ENCODE measurements at places on chromosomes 3 and 15. TPM values are rescaled to one million over a fixed set of nuclear protein-coding genes. Genes with fewer than 3 reads are reported as not detected.

CMTM7 gene
- polyA plus RNA-seq, result 113 TPM

SGO1 gene
- 0.86 TPM for polyA plus RNA-seq

TM4SF4 gene
- not detected for polyA plus RNA-seq

TGM5 gene
- polyA plus RNA-seq, result not detected

GRCh38 chr3:151591441-151591840 lies 130.6 kb upstream of the IGSF10 start:
- no peaks in the 10 kb centered on the region for H3K27me3 ChIP-seq
- no peaks in the 10 kb centered on the region for H3K4me1 ChIP-seq
- H3K36me3 ChIP-seq, result no peaks in the 10 kb centered on the region
- no peak overlapping the region for H3K4me3 ChIP-seq
- no peak for DNase-seq

DNA sequence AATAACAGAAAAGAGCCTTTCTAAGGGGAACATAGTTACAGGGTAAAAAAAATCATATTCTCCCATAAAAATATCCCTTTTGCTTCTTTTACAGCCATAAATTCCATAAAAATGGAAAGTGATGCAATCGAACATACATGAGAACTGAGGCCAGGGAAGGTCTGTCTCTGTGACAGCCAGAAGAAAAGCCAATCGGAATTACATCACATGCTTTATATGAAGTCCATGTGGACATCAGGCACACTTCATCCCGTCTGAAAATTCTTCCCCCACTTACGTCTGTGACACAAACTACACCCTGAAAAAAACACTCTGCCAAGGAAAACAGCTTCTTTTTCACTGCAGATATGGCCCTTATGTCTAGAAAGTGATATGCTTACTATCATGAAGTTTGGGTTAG lies 323.5 kb downstream of the ERC2 start:
- no peak overlapping the region for H3K27ac ChIP-seq
- H3K27me3 ChIP-seq, result no peaks in the 10 kb centered on the region
- DNase-seq, result no peak
- no peaks in the 10 kb centered on the region for H3K4me1 ChIP-seq
- no peaks in the 10 kb centered on the region for H3K36me3 ChIP-seq

DNA sequence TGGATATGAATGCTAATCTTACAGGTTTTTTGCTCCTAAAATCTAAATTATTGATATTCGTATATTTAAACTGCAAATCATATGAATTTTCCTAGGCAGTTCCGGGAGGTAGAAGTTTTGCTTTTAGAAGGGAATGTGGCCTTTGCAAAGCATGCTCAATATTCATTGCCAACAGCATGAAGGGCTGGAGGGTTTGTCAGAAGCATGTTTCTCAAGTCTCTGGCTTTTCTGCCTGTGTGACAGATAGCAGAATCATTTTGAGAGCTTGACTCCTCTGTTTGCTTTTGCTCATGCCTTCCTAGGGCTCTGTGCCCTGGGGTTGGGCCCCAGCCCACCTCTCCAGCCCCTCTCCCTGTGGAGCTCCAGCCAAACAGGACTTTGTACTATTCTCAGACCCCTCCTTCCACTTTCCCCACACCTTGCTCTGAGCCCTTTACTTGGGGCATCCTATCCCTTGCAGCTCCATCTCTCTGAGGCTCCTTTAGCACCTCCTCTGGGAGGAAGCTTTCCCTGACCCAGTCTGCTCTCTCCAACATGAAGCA lies 91.3 kb downstream of the ARNT2 start:
- no peak overlapping the region for H3K27ac ChIP-seq
- no peaks in the 10 kb centered on the region for H3K27me3 ChIP-seq
- no peak overlapping the region for H3K4me3 ChIP-seq

DNA sequence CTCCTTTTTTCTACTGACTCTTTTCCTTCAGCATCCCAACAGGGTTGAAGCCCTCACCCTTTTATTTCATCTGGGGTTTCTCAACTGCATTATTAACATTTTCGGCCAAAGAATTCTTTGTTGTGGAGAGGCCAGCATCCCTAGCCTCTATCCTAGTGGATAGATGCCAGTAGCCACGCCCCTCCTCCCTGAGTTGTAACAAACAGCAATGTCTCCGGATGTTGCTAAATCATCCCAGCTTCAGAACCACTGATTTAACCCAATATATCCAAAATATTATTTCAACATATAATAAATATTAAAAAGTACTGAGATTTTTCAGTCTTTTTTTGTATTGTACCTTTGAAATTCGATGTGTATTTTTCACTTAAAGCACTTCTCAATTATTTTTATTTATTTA lies 2.0 kb upstream of the RNF111 start:
- H3K36me3 ChIP-seq, result no peaks in the 10 kb centered on the region
- peaks cover 29% of the 10 kb centered on the region for H3K4me1 ChIP-seq
- H3K27me3 ChIP-seq, result no peaks in the 10 kb centered on the region

DNA sequence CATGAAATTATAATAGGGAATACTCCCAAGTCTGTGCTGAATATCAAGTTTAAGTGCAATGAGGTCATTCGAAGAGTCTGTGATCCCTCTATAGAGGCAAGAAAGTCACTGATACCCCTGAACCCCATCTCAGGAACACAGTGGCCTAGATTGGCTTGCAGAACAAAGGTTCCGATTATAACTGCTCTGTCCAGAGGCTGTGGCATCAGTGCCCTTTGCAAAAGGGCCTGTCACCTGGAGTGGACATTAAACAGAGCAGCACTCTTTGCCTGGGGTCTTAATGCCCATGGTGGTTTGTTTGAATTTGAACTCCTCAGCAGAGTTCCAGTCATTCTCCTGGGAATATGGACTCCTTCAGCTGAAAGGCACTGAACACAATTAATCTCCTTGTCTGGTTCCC lies 93.9 kb upstream of the SLCO3A1 start:
- H3K36me3 ChIP-seq, result no peaks in the 10 kb centered on the region

- H3K27ac ChIP-seq, result no peak overlapping the region
- peaks cover 47% of the 10 kb centered on the region for H3K36me3 ChIP-seq
- H3K4me1 ChIP-seq, result peaks cover 25% of the 10 kb centered on the region
These were observed 4.6 kb downstream of the ALAS1 start for GRCh38 chr3:52202384-52203077.

GRCh38 chr3:29772436-29772835 lies 491.6 kb downstream of the RBMS3 start:
- no peaks in the 10 kb centered on the region for H3K27me3 ChIP-seq
- no peak overlapping the region for H3K4me3 ChIP-seq
- H3K36me3 ChIP-seq, result no peaks in the 10 kb centered on the region
- no peak overlapping the region for H3K27ac ChIP-seq
- no peaks in the 10 kb centered on the region for H3K4me1 ChIP-seq

DNA sequence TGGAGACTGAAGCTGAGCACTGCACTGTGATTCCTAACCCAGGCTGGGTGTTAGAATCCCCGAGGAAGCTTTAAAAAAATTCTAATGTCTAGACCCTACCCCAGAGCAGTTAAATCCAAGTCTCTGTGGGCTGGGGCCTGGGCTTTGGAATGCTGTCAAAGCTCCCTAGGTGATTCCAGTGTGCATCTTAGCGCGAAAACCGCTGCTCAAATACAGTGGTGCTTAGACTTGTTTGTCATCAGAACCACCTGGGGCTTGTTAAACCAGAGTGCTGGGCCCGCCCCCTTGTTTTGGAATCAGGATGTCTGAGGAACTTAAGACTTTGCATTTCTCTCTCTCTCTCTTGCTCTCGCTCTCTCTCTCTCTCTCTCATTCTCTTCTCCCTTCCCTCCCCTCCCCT lies 20.7 kb downstream of the RHCG start:
- H3K4me3 ChIP-seq, result no peak overlapping the region
- peaks cover 14% of the 10 kb centered on the region for H3K27me3 ChIP-seq
- H3K27ac ChIP-seq, result no peak overlapping the region
- no peak for DNase-seq
- no peaks in the 10 kb centered on the region for H3K4me1 ChIP-seq
- H3K36me3 ChIP-seq, result no peaks in the 10 kb centered on the region

GRCh38 chr3:49785565-49786356 lies 581 bp downstream of the IP6K1 start:
- DNase-seq, result no peak
- peaks cover 42% of the 10 kb centered on the region for H3K4me1 ChIP-seq
- no peaks in the 10 kb centered on the region for H3K27me3 ChIP-seq

DNA sequence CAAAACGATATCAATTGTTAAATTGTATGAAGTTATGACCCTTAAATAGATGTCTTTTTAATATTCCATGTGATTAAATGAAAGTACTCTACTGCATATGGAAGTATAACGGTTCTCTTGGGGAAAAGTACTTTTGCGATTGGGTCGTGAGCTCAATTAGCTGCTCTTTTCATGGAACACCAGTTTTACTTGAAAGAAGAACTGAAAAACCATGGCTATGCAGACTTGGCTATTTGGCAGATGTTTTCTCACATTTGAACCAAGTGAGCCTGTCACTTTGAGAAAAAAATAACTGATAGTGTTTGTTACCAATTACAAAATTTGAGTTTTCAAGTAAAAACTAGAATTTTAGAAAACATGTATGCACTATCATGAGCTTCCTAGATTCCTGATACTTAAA lies 5.9 kb upstream of the INAFM2 start:
- H3K27me3 ChIP-seq, result no peaks in the 10 kb centered on the region
- no peak for DNase-seq
- H3K4me1 ChIP-seq, result peaks cover 29% of the 10 kb centered on the region
- H3K36me3 ChIP-seq, result no peaks in the 10 kb centered on the region

DNA sequence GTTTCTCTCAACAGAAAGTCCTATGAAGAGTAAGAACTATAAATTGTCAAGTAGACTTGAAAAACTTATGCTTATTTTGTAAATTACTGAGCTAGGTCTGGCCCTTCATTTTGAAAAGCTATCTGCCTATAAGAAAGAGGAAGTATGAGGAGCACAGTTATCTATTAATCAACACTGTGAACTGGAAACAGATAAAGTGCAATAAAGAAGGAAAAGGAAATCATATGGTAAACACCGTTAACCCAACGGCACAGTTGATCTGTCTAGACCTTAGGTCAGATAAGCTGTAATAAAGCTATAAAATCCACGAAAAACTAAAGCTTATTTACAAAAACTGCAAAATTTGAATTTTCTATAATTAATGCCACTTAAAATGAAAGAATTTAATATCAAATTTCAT lies 242.5 kb downstream of the ZBTB20 start:
- no peak for DNase-seq
- H3K4me1 ChIP-seq, result no peaks in the 10 kb centered on the region
- H3K36me3 ChIP-seq, result no peaks in the 10 kb centered on the region
- H3K27me3 ChIP-seq, result no peaks in the 10 kb centered on the region
- no peak overlapping the region for H3K4me3 ChIP-seq

All from CD8-positive, alpha-beta memory T cell (primary cell).